ENCODE measurements at places on chromosomes 6 and 20.

DNA sequence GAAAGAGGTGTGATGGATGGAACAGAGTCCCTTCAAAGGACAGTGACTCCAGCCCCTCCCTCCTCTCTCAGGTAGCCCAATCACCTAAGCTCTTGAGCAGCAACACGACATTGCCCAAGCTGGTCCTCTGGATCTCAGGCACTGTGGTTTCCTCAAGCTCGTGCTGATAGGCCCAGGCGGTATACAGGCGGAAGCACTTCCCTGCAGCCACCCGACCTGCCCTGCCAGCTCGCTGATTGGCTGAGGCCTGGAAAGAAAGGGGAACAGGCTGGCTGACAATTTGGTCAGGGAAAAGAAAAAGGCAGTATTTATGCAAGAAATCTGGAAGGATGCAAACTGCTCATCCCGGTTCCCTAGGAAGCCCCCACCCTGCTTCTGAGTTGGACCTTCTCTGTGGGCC, 9.6 kb downstream of the C6orf136 start:
- no peak for DNase-seq

DNA sequence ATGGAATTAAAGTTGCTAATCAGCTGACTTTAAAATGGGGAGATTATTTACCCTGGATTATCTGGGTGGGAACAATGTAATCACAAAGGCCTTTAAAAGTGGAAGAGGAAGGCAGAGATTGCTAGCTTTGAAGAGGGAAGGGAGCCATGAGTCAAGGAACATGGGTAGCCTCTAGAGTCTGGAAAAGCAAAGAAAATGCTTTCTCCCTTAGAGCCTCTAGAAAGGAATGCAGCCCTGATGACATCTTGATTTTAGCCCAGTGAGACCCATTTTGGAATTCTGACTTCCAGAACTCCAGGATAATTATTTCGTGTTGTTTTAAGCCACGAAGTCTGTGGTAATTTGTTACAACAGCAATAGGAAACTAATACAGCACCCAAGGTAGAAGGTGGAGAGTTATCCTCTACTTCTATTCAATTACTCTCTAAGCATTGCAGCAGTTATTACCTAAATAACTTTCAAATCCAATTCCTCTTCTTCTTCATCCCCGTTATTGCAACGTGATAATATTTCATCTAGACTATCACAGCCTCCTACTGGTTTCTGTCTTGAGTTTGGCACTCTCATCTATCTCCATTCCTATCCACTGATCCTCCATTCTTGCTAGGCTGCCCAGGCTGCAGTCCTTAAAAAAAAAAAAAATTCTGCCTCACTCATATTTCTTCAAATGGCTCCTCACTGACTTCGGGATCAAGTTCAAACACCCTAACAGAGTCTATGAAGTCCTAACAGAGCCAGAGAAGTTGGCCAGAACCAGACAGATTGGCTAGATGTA, 224.3 kb downstream of the BTBD9 start:
- DNase-seq: no peak

DNA sequence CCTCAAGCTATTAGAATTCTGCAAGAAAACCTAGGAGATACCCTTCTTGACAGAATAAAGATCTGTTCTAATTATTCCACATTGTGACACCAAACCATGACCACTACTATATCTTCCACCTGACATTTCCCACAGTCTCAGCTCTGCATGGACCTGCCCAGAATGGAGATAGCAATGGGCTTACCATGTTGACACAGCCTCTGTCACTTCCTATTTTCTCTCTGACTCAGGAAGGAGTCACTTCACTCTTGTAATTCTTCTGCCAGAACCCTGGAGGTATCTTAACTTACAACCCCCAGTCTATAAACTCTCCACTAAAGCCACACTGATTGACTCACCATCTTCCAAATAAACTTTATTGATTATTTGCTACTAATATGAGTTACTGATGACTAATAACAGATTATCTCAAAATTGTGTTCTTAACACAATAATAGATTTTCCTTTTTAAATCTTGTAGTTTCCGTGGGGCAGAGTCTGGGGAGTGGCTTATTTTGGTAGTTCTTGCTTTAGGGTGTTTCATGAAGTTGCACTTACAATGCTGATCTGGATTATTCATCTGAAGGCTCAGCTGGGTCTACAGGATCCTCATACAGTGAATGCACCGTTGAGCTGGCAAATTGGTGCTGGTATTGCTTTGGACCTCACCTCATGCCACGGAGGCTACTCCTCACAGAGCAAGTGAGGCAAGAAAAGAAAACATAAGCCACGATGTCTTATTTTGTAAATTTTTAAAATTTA, 869.9 kb downstream of the KIF16B start:
- no peak for DNase-seq

DNA sequence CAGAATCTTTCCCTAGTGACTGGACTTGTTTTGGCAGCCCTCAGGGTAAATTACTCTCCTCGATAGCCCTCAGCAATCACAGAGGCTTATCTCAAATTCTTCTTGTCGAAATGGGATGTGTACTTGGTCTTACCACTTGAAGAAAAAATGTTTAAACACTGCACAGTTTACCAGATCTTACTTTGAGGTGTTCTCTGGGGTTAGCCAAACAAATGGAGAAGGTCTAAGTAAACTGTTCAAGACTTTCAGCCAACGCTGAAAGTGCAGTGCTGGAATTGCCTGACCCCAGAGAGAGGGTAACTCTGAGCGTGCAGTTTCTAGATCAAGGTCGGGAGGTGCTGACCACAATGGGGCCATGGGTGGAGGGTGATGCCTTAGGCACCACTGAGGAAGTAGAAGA, 39.2 kb downstream of the MYLIP start:
- DNase-seq: peak; percentile 31

DNA sequence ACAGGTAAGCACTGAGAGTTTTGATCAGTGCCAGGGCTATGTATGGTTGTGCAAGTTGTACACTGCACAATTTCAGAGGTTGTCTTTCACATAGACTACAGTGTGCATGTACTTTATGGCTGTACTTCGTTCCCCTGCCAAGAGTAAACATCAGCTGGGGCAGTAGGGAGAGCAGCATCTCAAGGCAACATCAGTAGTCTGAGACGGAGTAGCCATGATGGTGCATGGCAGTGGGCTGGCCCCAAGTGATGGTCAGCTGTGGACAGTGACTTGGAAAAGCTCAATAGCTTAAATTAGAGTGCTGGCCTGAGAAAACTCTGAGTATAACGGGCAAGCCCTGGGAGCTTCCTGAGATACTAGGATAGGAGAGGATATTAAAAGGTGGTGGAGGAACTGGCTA, 165.5 kb downstream of the TFAP2B start:
- no peak for DNase-seq
